HAP-1 (cell line): ENCODE measurements at places on chromosomes 5 and 9.

DNA sequence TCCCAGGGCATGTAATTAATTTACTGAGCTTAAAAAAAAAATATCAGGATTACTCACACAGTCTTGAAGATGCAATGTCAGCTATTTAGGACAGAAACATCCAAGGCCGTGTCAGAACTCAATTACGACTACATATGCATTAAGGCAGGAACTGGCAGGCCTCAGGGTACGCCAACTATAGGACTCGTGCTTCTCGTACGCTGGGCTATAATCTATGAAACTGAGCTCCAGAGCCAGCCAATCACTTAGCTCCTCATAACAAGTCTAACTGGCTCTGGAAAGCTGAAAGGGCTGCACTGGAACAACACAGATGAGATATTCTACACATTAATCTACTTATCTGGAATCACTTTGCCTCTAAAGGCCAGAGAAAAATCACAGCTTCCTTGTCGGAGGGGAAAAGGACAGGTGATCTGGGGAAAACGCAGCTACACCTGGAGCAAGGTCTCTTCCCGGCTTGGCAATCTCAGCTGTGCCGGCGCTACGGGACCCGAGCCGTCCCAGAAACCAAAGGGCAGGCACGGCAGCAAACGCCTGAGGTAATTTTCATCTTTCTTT is 212.0 kb downstream of the DEPDC1B start:
- no peak for DNase-seq

DNA sequence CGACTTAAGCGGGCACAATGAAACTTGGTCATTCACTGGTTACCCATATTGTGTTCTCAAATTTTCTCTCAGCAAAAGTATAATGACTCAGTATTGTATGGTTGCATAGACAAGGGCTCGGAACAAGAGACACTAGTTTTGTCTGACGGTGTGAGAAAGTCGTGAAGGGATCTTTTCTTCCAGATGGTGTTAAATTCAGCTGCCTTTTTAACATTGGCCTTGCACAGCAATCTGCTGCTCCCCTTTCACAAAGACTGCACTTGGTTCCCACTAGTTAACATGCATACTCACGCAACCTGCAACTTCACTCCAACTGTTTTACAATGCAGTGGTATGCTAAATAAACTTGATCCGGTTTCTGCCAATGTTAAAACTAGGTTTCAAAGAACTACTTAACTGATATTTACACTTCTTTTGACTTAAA is 219.2 kb downstream of the MEF2C start:
- peak; percentile 99 for DNase-seq

DNA sequence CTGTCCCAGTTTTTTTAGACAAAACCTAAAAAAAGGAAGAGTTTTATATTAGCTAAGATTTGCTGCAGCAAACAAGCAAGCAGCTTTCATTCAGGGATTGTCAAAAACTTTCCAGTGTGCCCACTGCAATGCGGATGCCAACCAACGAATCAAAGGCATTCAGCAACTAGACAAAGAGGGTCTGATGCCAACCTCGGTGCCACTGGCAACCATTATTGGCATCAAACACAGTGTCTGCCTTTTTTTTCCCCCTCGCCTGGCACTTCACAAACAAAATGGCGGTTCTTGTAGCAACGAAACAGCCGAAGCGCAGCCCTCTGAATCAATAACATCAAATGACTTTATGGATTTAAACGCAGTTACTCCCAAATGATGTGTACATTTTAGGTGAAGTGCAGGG is 10.4 kb downstream of the NFIB start:
- no peak for DNase-seq

DNA sequence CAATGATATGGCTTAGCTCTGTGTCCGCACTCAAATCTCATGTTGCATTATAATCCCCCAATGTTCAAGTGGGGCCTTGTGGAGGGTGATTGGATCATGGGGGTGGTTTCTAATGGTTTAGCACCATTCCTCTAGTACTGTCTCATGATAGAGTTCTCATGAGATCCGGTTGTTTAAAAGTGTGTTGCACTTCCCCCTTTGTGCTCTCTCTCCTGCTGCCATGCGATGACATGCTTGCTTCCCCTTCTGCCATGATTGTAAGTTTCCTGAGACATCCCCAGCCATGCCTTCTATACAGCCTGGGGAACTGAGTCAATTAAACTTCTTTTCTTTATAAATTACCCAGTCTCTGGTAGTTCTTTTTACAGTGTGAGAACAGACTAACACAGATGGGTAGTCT is 427.1 kb downstream of the CHSY3 start:
- no peak for DNase-seq

DNA sequence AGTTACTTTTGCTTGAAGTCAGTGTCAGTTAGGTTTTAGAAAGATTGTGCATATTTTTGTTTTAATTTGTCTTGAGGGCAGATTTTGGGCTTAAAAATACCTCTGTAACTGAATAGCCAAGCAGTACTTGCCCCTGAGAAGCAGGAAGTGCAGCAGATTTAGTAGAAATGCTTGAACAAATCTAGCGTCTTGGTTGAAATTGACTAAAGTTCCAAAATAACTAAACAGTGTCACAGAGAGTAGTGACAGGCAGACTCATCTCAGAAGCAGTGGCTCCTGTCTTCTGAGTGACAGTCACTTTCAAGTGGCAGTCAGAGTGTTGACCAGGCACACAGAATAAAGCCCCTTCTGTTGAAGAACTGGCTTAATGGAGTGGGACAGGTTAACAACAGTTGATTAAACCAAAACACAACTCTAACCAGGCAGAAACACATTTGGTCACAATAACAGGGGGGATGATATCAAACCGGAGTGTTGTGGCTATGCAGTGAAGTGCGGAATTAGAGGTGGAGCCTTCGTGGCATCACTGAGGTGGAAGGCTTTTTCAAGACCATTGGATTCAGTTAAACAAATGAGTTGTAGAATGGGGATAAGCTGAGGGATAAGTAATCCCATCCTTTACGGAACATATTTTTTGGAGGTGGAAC is 29.1 kb downstream of the TRIO start:
- DNase-seq: no peak

- DNase-seq: no peak
Observed at GRCh38 chr9:114592356-114592755, 4.8 kb downstream of the ATP6V1G1 start.

DNA sequence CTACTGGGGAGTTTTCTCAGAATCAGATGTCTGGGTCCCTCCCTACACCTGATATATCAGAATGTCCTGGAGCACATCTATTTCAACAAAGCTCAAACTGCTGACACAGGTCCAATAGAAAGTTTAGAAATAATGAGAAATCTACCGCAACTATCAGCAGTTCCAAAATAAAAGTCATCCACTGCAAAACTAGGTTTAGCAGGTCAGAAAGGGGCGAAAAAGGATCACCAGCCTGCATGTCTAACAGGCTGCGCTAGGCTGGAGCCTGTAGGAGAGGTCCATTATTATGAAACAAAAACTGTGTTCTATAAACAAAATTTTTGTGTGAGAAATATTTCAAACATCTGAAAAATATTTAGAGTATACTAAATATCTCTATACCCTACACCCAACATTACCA is 84.1 kb upstream of the RNF38 start:
- no peak for DNase-seq

DNA sequence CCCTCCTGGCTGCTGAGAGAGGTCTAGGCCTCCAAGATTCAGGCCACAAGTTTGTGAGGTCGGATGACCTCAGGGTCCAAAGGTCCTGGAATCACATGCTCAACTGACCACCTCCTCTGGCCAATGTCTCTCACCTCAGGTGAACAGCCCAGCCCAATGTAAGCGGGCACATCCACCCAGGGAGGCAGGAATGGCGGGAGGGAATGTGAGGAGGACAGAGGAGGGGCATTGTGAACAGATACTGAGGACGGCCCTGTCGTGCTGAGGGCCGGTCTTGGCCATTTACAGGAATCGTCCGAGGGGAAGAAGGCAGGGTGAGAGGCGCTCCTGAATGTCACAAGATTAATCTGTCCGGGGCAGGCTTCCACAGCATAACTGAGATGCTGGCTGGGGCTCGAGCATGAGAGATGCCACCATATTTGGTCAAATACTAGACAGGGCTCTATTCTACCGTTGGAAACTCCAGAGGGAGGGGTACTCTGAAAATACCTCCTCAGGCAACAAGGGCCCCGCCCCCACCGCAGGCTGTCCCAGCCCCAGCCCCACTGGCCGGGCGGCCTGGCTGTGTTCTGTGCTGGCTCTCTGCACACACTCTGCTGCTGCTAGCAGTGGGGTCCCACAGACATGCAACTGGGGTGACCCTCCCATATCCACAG is 1.5 kb upstream of the IL17B start:
- DNase-seq: no peak

DNA sequence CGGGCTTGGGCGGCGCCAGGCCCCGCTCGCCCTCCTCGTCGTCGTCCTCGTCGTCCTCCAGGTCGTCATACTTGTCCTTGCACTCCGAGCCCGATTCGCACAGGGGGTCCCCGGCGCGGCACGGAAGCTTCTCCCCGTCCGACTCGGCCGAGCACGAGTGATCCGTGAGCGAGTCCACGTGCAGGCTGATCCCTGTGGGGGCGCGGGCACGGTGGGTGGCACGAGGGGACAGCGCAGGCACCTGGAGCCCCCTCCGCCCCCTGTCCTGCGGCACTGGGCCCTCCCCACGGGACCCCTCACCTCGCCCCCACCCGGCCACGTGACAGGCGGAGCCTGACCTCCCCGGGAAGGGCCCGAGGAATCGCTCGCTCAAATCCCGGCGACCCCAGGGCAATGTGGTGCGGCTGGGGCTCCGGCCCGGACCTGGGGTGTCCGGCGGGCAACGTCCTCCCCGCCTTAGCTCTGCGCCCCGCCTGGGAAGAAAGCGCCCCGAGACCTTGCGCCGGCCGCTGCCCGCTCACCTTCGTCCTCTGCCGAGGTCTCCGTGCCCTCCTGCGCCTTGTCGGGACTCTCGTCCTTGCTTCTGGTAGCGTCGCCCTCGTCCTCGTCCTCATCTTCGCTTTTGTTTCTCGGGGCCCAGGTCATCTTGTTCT is 2.5 kb downstream of the IRX2 start:
- no peak for DNase-seq

DNA sequence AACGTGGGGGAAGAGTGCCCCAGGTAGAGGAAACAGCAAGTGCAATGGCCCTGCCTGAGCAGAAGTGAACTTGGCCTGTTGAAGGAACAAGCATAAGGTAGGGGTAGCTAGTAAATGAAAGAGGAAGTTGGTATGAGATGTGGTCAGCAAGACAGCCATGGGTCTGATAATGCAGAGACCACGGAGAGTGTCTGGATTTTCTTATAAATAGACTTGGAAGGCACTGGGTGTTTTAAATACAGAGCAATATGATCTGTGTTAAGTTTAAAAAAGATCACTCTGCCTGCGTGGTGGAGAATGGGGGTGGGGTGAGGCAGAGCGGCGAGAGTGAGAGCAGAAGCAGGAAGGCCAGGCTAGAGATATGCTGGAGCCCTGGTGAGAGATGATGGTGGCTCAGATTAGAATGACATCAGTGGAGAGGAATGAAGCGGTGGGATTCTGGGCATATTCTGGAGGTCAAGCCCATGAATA is 4.2 kb downstream of the ADAM19 start:
- DNase-seq: no peak

DNA sequence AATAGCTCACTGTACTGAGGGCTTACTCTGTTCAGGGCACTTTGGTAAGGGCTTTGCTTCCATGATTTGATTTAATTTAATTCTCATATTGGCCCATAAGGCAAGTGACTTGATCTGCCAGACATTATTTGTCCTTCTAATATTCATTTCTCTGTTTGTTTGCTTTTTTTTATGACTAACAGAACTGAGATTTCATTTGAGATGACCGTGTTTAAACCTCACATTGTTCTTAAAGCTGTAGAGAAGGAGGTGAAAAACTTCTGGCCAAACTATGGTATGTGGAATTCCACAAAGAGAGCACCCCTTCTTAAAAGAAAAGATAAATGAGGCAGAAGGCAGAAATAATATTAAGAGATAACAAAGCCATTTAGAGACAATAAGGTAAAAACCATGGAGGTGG is 775.6 kb upstream of the ACO1 start:
- DNase-seq: no peak

GRCh38 chr9:98807814-98808195 is 335 bp downstream of the GALNT12 start:
- DNase-seq: no peak

DNA sequence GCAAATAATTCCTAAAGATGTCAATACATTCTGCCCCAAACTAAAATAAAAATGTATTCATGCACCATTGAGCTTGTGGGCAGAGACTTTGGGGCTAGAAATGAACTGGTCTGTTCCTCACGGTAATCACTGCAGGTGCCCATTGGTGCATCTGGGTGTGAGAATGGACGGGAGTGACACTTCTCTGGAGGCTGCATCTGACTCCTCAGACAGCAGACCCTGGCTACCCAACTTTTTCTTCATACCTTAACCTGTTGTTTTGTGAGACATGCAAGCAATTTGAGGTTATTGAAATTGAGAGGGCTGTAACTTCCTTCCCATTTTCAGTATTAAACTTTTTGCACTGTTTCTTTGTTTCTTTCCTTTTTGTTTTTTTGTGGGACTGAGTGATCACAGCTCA is 333.4 kb downstream of the ICE1 start:
- DNase-seq: no peak

GRCh38 chr5:97231025-97231636 is 48.1 kb upstream of the RIOK2 start:
- peak; percentile 61 for DNase-seq

- peak; percentile 30 for DNase-seq
Observed at GRCh38 chr5:114789773-114790402, 379.8 kb downstream of the TRIM36 start.

DNA sequence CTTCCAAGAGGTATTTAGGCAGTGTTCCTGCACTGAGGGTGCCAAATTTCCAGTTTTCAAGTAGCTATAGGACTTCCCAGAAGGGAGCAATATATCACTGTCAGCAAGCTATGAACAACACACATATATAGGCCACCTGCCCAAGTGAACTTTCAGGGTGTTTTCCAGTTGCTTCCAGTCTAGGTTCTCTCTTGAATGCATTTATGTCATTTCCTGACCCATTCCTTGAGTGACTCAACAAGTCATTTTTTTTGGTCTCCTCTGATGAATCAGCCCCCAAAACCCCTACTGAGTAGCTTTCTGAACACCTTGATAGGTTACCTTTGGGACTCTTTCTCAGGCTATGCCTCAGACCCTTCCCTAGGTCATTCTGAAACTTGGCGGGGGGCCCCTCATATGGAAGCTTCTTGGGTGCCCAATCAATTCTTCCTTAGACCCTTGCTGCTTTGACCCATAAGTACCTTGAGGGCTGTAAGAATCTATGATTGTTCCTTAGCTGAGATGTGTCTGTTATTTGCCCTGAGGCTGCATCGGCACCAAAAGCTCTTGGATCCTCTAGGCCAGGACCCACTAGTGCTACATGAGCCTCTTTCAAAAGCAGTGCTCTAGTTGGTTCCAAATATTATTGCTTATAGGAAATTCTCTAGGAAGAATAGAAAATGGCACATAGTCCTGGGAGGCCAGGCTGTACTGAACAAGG is 12.4 kb downstream of the DNAJB5 start:
- no peak for DNase-seq

DNA sequence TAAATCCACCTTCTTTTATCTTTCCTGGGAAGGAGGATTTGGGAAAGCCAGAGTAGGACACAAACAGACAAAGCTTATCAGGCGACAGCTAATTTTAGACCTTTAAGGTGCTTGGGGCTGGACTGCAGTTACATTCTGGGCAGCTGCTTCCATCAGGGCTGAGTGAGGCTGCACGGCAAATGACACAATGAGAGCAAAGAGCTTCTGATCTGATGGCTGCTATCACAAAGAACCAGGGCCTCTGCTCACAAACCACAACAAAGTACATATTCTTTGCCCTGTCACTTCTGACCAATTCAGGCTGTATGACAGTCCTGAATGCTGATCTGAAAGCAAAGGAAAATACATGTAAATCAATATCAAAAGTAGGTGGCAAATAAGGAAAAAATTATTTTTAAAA is 93.1 kb downstream of the MRPS27 start:
- DNase-seq: no peak

- DNase-seq: no peak
Observed at GRCh38 chr9:20646656-20647055, 24.4 kb upstream of the MLLT3 start.
